DND-41 (cell line): ENCODE measurements at places on chromosomes 2 and 18.
A peak's percentile ranks its signal among the peaks of the same experiment; 100 is the strongest.

GRCh38 chr18:12933327-12933726, 14.5 kb upstream of the SEH1L start:
- no peak overlapping the region for H3K4me3 ChIP-seq
- H3K36me3 ChIP-seq: no peaks in the 10 kb centered on the region
- no peak for DNase-seq
- peaks cover 13% of the 10 kb centered on the region for H3K4me1 ChIP-seq
- no peaks in the 10 kb centered on the region for H3K27me3 ChIP-seq
- H3K27ac ChIP-seq: peak overlapping the region; percentile 23; the same call in 1 of the 2 replicates

GRCh38 chr2:108986916-108987510, 2.0 kb downstream of the EDAR start:
- no peaks in the 10 kb centered on the region for H3K36me3 ChIP-seq
- no peak overlapping the region for H3K4me3 ChIP-seq
- H3K27ac ChIP-seq: no peak overlapping the region
- H3K27me3 ChIP-seq: peaks cover 3% of the 10 kb centered on the region
- no peaks in the 10 kb centered on the region for H3K4me1 ChIP-seq

GRCh38 chr2:27303093-27304025, 4.9 kb downstream of the UCN start:
- H3K4me1 ChIP-seq: peaks cover 5% of the 10 kb centered on the region
- peaks cover 2% of the 10 kb centered on the region; the same call in 1 of the 2 replicates for H3K36me3 ChIP-seq
- H3K27ac ChIP-seq: no peak overlapping the region
- H3K27me3 ChIP-seq: no peaks in the 10 kb centered on the region
- no peak overlapping the region for H3K4me3 ChIP-seq
- peak; percentile 57 for DNase-seq

DNA sequence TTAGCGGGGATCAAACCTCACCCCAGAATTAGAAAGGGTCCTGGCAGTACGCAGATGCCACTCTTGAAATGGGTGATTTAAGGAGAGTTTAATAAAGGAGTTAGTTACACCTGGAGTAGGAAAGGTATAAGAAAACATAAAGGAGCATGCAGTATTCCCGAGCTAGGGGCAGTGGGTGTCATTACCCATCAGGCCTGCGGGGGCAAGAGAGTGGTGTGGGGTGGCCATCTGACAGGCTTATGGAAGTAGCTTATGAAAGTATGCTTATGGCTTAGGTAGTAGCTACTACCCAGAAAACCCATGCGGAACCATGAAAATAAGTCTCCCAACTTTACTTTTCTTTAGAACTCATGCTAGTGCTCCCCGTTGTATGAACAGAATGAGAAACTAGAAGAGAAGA, 568.9 kb upstream of the ACVR2A start:
- no peaks in the 10 kb centered on the region for H3K27me3 ChIP-seq
- no peak overlapping the region for H3K4me3 ChIP-seq
- H3K4me1 ChIP-seq: no peaks in the 10 kb centered on the region
- no peaks in the 10 kb centered on the region for H3K36me3 ChIP-seq
- no peak for DNase-seq

DNA sequence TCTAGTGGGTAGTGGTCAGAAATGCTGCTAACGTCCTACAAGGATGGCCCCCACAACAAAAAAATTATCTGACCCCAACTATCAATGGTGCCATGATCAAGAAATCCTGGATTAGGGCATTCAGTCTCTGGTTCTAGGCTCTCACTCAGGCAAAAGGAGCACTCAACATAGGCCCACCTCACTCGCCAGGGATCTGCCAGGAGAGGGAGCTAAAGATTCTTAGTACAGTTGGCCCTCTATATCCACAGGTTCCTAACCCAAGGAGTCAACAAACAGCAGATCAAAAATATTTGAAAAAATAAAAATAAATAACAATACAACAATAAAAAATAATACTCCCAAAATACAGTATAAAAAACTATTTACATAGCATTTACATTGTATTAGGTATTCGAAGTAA, 10.0 kb downstream of the SLC4A5 start:
- H3K36me3 ChIP-seq: no peaks in the 10 kb centered on the region
- DNase-seq: peak; percentile 37
- no peaks in the 10 kb centered on the region for H3K4me1 ChIP-seq
- H3K4me3 ChIP-seq: no peak overlapping the region
- no peak overlapping the region for H3K27ac ChIP-seq

- peaks cover 4% of the 10 kb centered on the region; the same call in 1 of the 2 replicates for H3K4me1 ChIP-seq
- H3K36me3 ChIP-seq: no peaks in the 10 kb centered on the region
- DNase-seq: no peak
- no peak overlapping the region for H3K27ac ChIP-seq
- H3K27me3 ChIP-seq: no peaks in the 10 kb centered on the region
Observed at GRCh38 chr2:49796266-49796665, 642.0 kb upstream of the FSHR start.

DNA sequence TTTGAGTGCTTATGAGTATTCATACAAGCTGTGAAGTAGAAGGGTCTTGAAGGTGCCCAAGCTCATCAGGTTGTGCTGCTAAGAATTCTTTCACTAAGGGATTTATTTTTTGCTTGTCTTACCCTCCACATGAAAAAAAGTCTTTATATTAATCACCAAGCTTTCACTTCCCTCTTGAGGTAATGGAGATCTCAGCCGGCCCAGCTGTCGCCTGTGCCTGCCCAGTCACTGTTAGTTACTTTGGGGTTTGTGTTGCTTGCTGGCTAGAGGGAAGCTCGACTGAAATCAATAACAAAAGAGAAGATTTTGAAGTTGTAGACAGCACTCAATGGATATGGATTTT, 21.9 kb downstream of the MC2R start:
- no peak overlapping the region for H3K4me3 ChIP-seq
- DNase-seq: no peak
- no peak overlapping the region for H3K27ac ChIP-seq

DNA sequence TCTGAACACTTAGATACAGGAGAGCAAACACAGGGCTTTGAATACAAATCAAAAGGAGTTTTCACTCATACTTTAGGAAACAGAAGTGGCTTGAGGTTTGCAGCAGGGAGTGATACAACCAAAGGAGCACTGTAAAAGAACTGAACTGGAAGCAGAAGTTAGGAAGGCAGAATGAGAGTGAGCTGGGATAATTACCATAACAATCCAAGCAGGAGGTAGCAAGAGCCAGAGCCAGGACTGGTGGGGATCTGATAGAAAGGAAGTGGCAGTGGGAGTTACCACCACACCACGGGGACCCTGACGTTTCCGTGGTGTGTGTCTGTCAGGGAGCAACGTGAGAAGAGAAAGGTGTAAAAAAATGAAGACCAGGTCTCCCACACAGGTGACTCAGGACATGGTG, 81.3 kb upstream of the EPB41L3 start:
- H3K27me3 ChIP-seq: no peaks in the 10 kb centered on the region
- H3K4me3 ChIP-seq: no peak overlapping the region
- H3K27ac ChIP-seq: no peak overlapping the region
- no peaks in the 10 kb centered on the region for H3K4me1 ChIP-seq
- DNase-seq: no peak

DNA sequence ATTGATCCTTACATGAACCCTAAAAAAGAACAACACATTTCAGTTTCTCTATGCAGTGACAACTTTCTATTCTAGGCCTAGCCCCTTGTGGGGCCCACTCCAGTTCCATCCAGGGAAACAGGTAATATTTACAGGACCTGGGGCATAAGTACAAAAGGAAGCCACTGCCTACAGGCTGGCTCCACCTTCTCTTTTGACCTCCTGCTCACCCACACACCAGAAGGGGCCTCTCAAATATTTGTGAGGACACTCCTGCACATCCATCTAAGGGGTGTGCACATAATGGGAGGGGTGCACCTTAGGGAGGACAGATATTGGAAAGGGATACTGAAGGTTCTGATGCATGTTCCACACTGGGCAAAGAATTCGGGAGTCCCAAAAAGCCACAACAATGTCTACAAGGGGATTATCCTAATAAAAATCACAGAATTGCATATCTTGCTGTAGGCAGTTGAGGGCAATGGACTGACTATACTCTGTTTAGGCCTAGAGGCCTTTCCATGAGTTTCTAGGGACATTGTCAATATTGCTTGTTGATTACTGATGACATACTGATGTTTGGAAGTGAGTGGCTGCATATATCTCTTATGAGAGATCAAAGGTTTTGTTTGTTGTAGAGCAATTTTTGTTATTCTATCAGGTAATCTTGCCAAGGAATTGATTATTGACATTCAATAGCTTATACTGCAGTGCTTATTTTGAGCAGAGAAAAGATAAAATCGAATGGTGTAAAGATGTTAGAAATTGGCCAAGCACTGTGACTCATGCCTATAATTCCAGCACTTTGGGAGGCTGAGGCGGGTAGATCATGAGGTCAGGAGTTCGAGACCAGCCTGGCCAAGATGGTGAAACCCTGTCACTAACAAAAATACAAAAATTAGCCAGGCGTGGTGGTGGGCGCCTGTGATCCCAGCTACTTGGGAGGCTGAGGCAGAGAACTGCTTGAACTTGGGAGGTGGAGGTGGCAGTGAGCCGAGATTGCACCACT, 23.8 kb upstream of the HNRNPA3 start:
- H3K36me3 ChIP-seq: no peaks in the 10 kb centered on the region
- H3K27me3 ChIP-seq: no peaks in the 10 kb centered on the region
- DNase-seq: no peak
- no peak overlapping the region for H3K4me3 ChIP-seq
- H3K4me1 ChIP-seq: no peaks in the 10 kb centered on the region

DNA sequence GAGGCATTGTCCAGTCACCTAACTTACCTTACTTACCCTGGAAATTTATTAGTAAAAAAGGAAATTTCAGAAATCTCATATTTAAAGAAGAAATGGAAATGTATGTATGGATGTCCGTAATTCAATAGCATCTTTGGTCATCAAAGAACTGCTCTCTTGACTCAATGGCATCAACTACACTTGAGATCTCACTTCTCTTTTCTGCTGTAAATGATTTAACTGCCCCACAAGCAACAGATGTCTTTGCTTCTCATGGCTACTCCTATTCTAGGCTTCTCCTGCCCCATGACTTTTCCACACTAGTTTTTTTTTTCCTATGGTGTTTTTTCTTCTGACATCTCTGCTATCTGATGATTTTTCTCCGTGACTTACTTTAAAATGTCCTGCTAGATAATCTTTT, 34.0 kb upstream of the ERMN start:
- H3K36me3 ChIP-seq: no peaks in the 10 kb centered on the region
- no peak overlapping the region for H3K4me3 ChIP-seq
- H3K4me1 ChIP-seq: no peaks in the 10 kb centered on the region
- DNase-seq: no peak

DNA sequence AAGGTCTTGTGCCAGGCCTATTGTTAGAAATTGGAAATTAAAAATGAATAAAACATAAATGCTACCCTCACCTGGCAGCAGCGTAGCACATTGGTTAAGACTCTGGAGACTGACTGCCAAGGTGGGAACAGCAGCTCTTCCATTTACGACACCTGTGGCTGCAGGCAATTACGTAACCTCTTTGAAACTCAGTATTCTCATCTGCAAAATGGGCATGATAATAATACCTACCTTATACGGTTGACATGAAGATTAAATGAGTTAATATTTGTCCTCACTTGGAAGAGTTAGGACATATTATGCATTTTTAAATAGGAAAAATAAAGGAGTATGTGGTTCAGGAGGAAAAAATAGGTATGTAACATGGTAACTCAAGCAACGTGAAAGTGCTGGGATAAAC, 279.3 kb upstream of the NCKAP5 start:
- no peaks in the 10 kb centered on the region for H3K36me3 ChIP-seq
- no peak overlapping the region for H3K27ac ChIP-seq
- no peak overlapping the region for H3K4me3 ChIP-seq
- no peaks in the 10 kb centered on the region for H3K4me1 ChIP-seq

DNA sequence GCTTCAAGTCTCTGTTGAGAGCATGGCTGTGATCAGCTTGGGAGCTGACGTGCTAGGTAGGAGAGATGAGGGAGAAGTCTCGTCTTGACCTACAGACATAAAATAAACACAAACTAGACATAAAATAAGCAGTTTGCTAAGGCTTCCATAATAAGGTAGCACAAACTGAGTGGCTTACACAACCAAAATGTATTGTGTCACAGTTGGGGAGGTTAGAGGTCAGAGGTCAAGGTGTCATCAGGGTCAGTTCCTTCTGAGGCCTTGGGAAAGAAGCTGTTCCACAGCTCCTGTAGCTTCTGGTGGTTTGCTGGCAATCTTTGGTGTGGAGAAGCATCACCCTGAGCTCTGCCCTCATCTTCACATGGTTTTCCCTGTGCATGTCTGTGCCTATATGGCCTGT, 20.2 kb downstream of the DAW1 start:
- H3K4me3 ChIP-seq: no peak overlapping the region
- no peak for DNase-seq
- no peaks in the 10 kb centered on the region for H3K27me3 ChIP-seq
- H3K27ac ChIP-seq: no peak overlapping the region
- H3K4me1 ChIP-seq: no peaks in the 10 kb centered on the region
